ENCODE measurements at places on chromosomes 1 and 21.

GRCh38 chr1:32977546-32978087 is 13.0 kb upstream of the RNF19B start:
- no peak for DNase-seq

DNA sequence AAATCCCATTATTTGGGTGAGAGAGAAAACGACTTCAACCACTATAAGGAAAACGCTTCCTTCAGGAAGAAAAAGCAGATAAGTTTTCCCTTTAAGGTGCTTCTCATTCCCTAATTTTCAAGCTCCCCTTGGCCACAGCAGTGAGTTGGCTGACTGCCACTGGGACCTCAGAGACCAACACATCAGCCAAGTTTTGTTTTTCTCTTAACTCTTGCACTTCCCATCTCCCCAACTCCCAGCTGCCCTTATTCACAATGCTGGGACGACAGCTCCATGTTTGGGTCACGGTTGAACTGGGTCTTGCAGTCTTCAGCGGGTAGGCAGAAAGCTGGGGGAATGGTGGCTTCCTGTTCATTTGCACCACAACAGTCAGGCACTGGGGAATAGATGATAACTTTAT is 18.9 kb downstream of the SGIP1 start:
- no peak for DNase-seq

DNA sequence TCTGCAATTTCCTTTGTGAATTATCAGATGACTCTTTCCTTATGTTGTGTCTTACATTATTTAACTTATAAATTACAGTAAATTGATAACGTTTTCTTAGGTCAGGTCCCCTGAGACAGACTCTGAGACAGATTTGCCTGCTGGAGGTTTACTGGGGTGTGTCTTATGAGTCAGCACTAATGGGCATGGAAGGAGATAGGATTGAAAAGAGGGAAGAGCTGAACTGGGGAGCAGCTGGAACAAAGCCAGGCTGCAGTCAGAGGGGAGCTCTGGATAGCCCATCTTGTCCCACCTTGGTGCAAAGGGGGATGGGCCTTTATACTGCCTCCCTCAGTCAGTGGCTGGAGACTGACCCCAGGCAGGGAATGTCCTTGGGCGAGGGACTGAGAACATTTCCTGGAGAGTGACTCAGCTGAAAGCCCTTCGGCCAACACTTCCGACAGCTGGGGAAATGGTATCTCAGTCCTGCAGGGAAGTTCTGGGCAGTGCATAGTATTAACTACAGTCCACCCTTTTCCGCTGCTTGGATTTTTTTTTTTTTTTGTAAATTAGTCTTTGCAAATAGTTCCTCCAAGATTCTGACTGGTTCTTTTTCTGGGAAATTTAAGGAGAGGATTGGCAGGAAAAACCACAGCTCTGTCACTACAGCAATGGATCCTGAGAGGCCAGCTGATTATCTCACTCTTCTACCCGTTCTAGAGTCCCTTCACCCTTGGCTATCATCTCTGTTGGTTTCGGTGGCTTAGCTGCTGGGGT is 39.1 kb upstream of the CDC42BPA start:
- peak; percentile 78 for DNase-seq

DNA sequence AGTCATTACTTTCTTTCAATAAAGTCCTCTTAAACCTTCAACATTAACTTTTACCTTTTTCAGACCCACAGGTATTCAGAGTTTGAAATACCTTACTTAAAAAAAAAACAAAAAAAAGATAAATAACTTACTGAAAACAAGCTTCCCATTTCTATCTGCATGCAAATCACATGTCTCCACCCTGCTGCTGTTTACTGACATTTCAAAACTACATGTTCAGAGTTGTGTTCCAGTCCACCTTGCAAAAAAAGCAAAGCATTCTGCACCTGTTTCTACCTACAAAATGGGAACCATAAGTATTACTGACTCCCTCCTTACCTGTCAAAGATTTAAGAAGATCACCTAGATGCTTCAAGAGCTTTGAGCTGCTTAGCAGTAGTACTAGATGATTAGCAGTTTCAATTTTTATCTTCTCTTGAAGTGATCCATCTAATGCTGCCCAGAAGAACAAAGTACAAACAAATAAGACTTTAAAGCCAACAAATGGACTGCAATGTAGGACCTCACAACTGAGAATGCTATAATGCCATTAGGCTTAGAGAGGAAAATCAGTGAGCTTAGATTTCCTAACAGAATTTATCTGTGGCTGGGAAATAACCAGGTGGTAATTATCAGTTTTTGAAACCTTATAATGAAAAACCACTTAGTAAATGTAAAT is 61.2 kb downstream of the ANKRD13C start:
- no peak for DNase-seq

GRCh38 chr1:18592368-18592767 is 38.3 kb upstream of the PAX7 start:
- DNase-seq: no peak

GRCh38 chr21:41967708-41968107 is 13.9 kb upstream of the C2CD2 start:
- DNase-seq: no peak

DNA sequence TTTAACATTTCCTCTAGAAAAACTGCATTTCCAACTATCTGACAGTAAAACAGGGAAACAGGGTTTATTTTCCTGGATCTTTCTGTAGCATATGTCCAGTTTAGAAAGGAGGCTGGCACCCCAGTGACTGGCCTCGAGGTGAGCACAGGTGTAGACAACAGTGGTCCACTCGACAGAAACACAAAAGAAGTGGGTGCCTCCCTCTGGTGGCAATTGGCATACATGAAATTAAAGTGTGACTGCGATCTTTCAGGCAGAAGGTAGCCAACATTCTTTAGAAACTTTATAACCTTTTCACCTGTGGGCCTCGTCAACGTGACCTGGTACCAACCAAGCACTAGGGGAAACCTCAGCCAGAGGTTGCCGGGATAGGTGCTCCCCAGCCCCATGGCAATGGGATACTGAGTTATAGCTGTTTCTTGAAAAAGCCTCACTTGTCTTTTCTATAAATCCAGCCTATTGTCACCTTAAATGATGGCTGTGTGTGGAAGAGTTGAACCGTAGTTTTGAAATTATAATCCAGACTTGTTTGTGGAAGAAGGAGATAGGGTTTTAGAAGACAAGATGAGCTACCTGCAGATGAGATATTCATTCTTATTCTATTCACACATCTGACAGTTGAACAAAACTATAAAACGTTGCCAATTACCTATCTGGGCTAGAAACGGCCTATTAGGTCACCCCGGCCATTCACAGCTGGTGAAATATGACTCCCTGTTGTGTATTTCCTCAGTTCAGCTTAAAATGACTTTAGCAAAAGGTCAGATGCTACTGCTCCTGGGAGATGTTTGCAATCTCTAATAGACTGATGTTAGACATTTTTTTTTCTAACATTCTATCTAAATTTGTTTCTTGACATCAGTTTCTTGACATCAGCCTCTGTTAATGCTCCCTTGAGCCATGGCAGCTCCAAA is 44.3 kb downstream of the PCP4 start:
- no peak for DNase-seq

GRCh38 chr21:28068455-28069358 is 924.0 kb downstream of the LTN1 start:
- no peak for DNase-seq

DNA sequence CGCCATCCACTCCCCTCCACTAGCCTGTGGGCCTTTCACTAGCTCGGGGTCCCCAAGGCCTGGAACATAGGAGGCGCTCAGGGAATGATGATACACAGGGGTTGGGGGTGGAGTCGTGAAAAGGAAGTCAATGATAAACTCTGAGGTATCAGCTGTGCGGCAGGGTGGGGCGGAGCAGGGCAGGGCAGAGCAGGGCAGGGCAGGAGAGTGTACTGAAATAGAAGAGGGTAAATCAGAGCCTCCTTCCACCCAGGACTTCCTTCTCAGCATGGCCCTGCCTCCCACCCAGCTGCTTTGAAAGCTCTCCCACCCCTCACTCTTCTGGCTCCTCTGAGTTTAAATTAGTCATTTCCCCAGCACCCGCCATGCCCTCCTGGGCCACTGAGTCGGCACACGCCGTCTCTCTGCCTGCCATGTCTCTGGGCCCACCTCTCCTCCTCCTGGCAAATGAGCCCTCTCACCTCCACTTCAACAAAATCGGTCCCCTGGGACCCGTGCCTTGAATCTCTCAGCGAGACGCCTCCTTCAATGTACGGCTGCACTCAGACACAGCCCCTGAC is 16.9 kb downstream of the CAPZB start:
- DNase-seq: no peak

- peak; percentile 96 for DNase-seq
Measured at GRCh38 chr1:99590578-99591209, 55.2 kb upstream of the PALMD start.

DNA sequence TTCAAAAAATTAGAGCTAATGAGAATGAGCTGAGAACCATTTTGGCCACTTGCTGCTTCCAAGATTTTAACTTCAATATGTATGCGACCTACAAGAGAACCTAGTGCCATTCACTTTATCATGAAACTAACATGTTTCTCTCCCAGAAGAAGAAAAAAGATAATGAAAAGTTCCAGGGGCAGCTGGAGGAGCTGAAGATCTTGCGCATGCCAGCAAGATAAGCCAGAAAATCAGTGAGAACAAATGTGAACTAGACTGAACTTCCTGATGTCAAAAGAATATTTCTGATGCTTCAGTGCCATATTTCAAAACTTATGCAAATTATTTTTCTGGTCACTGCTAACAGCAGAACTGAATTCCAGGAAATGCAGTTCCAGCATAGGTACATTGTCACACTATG is 1265.1 kb downstream of the BRINP3 start:
- no peak for DNase-seq

DNA sequence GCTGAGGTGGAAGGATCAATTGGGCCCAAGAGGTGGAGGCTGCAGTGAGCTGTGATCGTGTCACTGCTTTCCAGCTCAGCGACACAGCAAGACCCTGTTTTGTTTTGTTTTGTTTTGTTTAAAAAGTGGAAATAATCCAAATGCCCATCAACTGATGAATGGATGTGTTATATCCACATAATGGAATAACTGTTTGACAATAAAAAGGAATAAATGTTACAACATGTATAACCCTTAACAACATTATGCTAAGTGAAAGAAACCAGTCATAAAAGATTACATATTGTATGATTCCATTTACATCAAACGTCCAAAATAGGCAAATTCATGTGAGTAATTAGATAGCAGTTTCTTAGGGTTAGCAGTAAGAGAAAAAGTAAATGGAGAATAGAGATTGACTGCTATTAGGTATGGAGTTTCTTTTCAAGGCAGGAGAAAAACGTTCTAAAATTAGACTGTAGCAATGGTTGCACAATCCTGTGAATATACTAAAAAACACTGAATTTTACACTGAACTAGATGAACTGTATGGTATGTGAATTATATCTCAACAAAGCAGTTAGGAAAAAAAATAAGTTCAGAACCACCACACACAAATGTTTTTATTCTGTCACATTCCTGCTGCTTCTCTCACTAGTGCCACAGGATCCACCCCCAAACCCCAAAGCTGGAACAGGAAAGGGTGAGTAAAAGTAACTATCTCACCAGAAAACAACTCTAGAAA is 15.7 kb downstream of the FOXJ3 start:
- DNase-seq: peak; percentile 75

DNA sequence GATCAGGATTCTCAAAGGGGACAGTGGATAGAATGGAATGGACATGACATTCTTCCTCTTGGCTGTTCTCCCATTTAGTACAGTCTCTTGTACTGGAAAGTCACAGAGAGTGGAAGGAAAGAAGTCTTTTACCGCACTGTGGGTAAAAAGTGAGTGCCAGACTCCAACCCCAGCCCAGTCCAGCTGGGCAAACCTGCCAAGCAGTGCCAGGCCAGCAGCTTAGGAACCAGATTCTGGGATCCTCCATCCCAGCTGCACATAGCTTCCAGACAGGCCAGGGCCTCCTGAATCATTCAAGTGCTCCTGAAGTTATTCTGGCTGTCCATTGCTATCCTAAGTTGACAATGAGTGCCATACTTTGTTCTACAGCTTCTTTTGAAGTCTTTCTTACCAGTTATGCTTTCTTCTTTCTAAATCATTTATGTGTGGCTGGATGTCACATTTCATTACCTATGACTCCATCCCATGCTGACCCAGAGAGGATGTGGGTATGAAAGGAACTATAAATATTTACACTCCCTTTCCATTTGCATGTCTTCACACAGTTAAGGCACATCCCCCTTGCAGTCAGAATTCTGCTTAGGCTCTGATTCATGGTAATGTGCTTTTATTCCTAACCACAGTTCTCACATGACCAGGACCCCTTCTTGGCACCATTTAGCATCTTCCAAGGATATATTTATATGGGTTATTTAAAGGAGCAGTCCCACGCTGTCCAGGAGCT is 88.9 kb downstream of the AK5 start:
- DNase-seq: peak; percentile 98

DNA sequence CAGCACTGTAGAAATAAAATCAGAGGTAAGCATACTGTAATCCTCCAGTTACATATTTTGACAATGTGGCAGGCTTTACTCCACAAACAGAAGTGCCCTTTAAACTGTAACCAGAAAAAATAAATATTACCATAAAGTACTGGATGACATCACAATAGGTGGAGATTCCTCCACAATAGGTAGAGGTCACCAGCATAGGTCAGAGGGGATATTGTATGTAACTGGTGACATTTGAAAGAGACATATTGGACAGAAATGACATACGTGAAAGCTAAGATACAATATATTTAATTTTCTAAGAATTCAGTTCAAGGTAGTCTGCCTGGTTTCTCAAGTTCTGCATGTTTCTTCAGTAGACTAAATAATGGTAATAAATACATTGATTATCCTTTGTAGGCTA is at the start of gene ASB17:
Gene ASB17 (minus strand): TSS at position 101 of the 400 bp plus-strand sequence. CDS start 113 bp downstream, outside the sequence.
- DNase-seq: no peak

- no peak for DNase-seq
Measured at GRCh38 chr1:40762144-40762923, 21.3 kb upstream of the KCNQ4 start.

DNA sequence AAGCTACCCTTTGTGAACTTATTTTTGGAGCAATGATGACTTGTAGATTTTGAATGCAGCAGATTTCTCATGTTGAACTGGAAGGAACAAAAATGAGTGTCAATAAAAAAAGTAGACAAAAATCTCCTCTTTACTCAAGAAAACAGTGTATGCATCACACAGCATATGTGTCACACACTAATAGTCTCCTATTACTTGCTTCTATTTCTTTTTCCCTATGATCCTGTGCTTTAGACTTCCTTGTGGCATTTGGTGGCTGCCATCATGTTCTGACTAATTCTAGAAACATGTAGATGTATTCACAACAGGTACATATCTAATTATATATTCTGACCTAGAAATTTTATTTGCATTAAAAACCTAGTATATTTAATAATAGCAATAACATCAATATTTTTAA is 14.3 kb downstream of the RC3H1 start:
- no peak for DNase-seq

GRCh38 chr1:236465959-236466303 is 57.9 kb upstream of the LGALS8 start:
- no peak for DNase-seq

DNA sequence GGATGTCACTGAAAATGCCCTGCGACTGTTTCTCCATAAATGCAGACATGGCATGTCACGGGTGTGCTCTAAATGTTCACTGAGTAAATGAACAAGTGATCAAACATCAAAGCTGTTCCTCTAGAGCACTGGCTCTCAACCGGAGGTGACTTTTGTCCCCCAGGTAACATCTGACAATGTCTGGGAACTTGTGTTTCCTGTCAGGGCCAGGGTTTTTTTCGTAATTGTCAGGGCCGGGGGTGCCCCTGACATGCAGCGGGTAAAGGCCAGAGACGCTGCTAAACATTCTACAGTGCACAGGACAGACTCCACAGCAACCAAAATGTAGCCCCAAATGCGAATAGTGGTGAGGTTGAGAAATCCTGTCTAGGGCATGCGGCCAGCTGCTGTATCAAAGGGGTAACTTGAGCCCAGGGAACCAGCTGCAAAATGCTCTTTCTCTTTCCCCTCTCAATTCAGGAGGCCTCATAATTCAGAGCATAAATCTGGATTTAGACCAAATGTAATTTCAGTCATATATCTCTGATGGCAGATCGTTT is 2.0 kb downstream of the ALDH4A1 start:
- DNase-seq: peak; percentile 12

Data from fibroblast of skin of abdomen (primary cell).